ENCODE measurements at places on chromosomes 2 and 18.
A peak's percentile ranks its signal among the peaks of the same experiment; 100 is the strongest.

DNA sequence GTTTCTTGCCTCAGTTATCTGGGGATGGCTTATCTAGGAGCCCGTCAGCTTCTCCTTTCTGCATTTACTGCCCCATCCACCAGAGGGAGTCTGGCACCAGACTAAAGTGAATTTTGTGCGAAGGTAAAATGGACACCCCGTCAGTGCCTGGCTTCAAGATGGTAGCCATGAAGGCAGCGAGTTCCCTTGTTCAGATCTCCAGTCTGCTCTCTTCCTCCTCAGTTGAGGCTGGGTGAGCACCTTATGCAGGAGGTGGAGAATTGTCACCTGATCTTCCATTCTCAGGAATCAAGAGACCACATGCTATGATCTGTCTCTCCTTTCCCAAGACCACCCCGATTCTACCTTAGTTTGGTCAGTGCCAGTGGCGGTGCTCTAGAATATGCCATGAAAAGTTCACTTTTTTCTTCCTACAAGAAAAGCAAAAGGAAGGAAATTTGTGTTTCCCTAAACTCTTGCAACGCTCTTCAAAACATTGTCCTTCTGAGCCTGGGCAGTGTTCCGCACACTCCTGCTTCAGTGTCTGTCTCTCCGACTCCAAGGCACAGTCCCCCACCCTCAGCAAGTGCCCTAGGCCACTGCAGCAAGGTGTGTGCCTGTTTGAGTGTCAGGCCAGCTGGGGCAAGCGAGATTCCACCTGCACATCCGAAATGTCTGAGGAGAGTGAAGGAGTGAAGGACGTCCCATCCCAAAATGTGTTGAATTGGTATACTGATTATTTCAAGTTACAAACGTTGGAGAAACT, 168.6 kb downstream of the SS18 start:
- no peak for DNase-seq

DNA sequence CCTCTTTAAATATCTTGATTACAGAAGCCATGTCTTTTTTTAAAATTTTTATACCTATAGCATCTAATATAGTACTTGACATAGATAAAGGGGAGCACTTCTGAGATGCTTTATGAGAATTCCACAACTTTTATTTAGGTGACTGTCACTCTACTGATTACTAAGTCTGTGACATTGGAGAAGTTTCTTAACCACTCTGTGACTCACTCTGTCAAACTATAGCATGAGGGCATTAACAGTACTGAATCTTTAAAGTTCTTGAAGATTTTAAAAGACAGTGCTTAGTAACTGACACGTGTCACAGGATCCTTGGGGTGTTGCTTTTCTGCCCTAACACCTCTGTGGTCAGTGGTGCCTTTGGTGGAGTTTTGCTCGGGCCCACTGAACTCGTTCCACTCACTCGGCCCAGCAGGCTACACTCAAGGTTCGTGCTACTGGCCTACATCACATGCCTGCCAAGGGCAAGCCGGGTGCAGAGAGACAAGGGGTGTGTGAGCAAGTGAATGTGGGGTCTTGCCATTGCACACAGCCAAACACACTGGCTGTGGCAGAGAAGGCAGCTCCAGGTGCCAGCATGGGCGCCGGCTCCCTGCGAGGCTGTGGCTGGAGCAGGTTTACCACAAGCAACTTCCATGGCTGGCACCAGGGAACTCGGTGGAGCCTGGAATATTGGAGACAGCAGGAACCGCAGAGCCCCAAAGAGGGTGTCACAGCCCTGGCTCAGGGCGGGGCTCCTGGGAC, 734.0 kb upstream of the CDH7 start:
- no peak for DNase-seq

- DNase-seq, result no peak
Observed at GRCh38 chr2:222663479-222663878, 7.6 kb upstream of the FARSB start.

- no peak for DNase-seq
Observed at GRCh38 chr2:163709270-163709669, 26.5 kb downstream of the FIGN start.

- DNase-seq, result no peak
Observed at GRCh38 chr2:199558156-199558555, 100.4 kb upstream of the SATB2 start.

DNA sequence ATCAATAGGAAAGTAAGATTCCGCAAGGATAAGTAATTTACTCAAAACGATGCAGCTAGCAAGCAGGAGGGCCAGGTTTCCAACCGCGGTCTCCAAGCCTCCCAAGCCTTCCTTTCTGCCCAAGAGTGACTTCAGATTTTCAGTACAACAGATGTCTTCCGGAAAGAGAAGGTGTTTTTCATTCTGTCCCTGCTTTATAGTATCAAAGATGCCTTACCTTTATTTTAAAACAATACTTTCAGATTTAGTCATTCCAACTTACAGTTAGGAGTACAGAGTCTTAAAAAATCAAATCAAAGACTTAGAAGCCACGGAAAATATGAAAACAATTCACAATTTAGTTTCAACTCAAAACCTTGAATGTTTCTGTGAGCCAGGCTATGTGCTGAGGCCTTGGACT, 43.6 kb downstream of the CYB5A start:
- DNase-seq, result no peak

DNA sequence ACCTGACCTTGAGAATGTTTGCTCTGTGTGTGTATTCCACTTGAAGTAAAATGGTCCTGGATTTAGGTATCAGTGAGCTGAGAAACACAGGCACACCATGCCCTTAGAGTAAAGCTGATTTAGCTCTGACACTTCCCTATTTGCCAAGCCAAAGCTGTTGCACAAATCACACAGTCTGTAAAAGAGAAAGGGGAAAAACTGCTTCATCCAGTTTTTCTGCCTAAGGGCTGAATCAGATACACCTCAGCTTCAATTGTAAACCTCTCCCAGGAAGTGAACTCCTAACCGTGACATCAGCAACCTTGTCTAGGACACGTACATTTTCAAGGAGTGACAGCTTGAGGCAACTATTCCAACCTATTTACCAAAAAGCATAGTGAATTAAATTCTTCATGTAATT, 150.4 kb downstream of the NR4A2 start:
- peak; percentile 63 for DNase-seq

DNA sequence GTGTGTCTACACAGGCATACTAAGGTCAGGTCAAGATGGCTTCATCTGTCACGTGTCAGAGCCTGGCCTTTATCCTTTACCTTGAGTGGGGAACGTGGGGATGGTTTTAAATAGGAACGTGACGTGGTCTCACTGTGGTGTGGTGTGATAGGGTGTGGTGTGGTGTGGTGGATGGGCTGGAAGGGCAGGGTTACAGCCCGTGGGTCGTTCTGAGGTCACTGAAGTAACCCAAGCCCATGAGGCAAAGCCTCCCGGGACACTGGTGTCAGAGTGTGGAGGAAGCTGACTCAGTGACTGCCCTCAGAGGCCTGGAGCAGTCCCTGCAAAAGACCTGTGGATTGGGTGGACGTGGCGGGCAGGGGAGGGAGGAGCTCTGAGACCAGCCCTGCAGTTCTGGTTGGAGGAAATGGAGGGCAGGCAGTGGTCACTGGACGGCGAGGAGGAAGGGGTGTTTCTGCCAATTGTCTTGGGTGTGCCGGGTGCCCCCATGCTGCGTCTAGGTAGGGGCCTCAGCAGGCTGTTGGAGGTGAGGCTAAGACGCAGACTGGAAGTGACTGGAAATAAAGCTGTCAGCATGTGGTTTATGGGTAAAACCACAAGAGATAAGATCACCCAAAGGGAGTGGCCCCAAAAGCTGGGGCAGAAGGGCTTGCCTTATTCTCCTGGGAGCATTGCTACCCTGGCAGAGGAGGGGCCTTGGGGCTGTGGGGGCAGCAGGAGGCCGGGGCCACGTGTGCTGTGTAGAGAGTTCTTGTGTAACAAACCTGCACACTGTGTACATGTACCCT, 84.8 kb downstream of the SH3RF3 start:
- no peak for DNase-seq

- peak; percentile 81 for DNase-seq
Observed at GRCh38 chr2:65264821-65265670, 37.4 kb downstream of the ACTR2 start.

DNA sequence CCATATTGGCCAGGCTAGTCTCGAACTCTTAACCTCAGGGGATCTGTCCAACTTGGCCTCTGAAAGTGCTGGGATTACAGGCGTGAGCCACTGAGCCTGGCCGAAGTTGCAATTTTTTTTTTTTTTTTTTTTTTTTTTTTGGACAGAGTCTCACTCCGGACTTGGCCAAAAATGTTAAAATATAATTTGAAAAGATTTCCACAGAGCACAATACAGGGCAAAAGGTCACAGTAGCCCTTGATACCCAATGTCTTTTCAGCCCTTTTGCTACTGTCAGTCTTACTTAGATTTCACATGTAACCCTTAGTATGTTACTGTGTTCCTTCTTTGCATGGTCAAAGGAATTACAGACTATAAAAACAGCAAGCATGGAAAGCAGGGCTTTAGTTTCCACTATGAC, 42.6 kb upstream of the MAPRE2 start:
- DNase-seq, result no peak

- DNase-seq, result no peak
Observed at GRCh38 chr2:196630531-196630930, 9.0 kb upstream of the CCDC150 start.

DNA sequence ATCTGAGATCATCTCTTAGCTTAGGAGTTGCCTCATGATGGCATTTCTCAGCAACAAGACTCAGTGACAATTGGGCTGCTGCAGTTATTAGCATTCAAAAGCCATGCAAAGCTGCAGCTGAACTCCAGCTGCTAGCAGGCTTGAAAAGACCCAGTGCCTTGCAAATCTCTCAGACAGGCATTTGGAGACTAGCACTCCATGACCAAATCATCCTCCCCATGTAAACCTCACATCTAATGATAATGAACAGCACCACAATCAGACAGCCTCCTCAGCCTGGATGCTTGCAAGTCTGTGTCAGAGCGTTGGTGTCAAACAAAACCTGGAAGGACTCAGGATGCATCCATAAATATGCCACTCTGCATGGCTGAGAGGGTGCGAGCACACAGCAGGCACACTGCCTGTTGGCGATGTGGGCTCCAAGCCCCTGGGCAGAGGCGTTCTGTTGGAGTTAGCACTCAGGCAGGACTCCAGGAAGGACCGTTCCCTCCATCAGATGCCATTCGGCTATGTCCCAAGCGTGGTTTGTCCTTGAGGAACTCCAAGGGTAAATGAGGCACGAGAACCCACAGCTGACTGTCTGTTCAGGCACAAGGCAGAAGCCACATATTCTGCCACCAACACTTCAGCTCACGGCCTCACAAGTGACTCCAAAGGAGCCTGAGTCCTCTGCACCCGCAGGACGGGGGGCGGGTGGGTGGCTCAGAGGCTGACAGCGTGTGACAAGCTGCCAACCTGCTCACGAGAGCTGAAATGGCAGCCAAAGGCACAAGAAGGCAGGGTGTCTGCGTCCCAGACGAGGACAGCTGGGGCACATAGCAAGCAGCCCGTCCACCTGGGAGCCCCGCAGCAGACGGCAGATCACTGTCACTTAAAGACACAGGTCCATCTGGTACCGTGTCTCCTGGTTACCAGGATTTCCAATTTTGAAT, 183.8 kb downstream of the MYT1L start:
- no peak for DNase-seq

DNA sequence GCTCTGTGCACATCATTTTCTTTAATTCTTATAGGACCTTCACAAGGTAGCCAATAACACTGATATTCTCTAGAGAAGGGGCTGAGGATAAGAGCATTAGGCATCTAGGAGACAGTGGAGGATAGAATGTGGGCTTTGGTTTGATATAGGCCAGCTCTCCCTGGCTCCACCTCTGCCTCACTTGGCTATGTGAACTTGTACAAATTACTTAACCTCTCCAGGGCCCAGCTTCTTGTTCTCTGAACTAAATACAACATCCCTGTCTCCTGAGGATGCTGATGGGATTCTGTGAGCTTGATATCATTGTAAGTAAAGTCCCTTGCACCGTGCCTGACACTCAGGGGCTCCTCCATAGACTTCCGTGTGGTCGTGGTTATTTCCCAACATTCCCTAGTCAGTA, 87.3 kb downstream of the ACOXL start:
- DNase-seq, result no peak

GRCh38 chr2:130319536-130319935, 23.2 kb upstream of the IMP4 start:
- no peak for DNase-seq

DNA sequence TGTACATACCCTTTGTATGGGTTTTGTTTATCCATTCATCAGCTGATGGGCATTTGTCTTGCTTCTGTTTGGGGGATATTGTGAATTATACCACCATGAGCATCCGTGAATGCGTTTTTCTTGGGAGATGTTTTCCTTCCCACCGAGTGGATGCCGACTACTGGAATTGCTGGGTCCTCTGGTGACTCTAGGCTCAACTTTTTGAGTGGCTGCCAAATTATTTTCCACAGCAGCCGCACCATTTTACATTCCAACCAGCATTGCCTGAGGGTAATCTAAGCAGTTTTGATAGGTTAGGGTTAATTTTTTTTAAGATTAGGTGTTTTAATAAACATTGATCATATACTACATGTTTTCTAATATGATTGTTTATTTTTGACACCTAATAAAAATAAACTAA, 220.1 kb downstream of the SNTG2 start:
- DNase-seq, result no peak

DNA sequence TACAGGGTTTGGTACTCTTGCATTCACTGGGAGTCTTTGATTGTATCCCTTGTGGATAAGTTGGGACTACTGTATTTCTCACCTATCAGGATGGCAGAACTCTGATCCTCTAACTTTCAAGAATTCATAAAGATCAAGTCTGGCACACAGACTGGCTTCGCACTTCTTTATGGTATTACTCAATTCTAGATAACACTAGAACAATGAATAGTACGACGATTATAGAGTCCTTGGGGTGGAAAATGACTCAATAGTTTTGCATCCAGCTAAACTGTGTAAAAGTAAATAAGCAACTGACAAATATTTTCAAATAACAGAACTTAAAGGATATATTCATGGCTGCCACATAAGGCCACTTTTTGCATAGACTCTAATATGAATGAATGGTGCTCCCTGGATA, 103.4 kb upstream of the MEX3C start:
- no peak for DNase-seq

DNA sequence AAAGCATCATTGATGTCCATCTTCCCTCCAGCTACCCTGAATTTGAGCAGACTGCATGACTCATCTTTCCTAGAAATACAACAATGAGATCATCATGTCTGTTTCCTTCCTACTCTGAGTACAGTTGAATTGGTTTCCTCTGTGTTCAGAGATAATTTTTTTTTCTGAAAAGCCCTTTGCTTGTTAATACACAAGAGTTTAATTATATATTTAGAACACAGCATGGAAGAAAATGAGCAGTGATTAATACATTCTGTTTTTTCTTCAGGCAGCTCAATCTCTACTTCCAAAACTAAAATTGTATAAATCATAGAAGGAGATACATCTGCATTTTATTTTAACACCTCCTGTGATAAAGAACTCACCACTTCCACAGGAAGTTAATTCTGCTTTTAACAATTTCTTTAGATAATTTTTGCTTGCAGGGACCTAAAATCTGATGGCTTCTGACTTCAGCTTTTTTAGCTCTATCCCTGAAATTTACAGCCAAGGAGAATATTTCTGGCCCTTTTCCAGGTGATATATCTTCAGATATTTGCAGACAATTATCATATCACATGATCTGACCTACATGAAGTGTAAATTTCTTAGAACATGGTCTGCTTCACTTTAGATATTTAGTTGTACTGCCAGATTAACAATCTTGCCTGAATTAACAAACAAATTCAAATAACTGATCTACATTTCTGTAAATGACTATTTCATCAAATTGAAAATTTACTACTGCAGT, 249.0 kb downstream of the TRIB2 start:
- no peak for DNase-seq

Data from NCI-H510A treated with DMSO at 0.1 percent for 48 hours (cell line).